ENCODE measurements at places on chromosomes 2 and 18. TPM values are rescaled to one million over a fixed set of nuclear protein-coding genes. Genes with fewer than 3 reads are reported as not detected.

GRCh38 chr2:203811491-203812221, 55.9 kb upstream of the CTLA4 start:
- H3K4me1 ChIP-seq, result peaks cover 30% of the 10 kb centered on the region
- no peak overlapping the region for H3K27ac ChIP-seq
- H3K4me3 ChIP-seq, result no peak overlapping the region
- no peak for DNase-seq
- H3K27me3 ChIP-seq, result no peaks in the 10 kb centered on the region

DNA sequence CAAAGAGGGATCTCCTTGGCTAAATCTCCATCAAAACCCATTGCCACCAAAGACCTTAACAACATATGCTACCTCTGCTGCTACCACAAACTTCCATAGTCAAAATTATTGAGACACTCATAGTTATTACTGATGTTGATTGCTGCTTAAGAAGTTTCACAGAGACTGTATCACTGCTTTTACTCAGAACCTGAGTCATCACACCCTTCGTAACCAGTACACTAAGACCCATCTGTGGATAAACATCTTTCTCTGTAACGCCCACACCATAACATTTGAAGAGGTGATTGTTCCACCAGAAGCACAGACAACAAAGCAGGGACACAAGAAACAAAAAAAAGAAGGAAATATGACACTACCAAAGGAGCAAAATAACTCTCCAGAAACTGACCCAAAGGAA, 1563.1 kb downstream of the LRP1B start:
- H3K36me3 ChIP-seq, result no peaks in the 10 kb centered on the region
- no peak for DNase-seq
- H3K27me3 ChIP-seq, result no peaks in the 10 kb centered on the region
- H3K4me1 ChIP-seq, result no peaks in the 10 kb centered on the region

The PPP1R1C gene
- total RNA-seq, result not detected

The MRO gene
- total RNA-seq, result not detected

GRCh38 chr18:75129717-75130477, 79.0 kb downstream of the PTGR3 start:
- DNase-seq, result no peak
- no peaks in the 10 kb centered on the region for H3K4me1 ChIP-seq
- H3K27me3 ChIP-seq, result no peaks in the 10 kb centered on the region
- H3K36me3 ChIP-seq, result no peaks in the 10 kb centered on the region
- no peak overlapping the region for H3K27ac ChIP-seq

DNA sequence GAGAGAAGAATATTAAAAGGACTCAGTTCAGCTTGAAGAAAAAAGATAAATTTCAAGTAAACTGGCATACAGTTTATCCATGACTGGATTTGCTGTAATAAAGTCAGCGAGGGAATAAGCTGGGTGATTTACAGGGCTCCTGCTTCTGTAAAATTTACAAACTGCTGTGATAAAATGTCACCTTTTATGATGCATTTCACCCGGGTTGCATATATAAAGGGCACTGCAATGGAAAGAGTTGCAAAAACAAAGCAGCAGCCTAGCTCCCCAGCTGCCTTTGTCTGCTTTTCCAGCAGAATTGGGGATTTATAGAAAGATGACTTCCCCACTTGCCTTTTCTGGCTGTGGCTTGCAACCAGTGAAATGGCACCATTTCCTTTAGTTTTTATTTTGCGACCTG, 132.5 kb upstream of the LHCGR start:
- H3K36me3 ChIP-seq, result no peaks in the 10 kb centered on the region
- DNase-seq, result no peak
- no peak overlapping the region for H3K27ac ChIP-seq

DNA sequence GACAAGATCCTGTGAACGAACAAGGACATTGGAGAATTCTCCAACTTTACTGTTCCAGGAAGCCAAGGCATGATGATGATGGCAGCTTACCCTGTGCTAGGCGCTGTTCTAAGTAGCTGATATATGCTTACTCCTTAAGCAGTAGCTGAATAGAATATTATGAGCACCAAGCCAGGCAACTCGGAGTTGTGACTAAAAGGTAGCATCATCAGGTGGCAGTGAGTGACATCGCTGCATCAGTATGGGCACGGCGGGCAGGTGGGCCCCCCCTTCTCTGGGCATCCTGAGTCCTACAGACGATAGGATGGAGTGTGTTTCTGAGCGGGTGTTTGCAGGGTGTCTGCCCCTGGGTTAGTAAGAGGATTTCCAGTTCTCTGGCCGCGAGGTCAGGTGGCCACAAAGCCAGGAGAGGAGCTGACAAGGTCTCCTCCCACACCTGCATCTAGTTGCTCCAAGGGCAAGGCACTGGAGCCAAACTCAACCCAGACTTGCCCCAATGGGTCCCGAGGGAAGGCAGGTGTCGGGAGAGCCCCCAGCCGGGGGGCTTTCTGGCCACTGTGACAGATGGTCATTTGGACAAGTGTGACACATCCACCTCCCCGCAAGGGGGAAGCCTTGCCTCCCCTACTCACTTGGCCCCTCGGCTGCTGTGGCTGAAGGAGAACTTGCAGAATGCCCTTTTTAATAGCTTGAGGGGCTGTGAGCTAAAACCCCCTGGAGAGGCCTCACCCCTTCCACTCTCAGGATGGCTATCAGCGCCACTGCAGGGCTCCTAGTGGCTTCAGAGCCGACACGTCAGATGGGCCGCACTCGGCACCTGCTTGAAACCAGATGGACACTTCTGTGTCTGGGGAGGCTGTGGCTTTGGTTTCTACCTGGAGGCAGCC, 55.5 kb downstream of the CRACDL start:
- no peaks in the 10 kb centered on the region for H3K36me3 ChIP-seq
- no peaks in the 10 kb centered on the region for H3K27me3 ChIP-seq
- H3K27ac ChIP-seq, result no peak overlapping the region
- no peak overlapping the region for H3K4me3 ChIP-seq

- DNase-seq, result no peak
- H3K27ac ChIP-seq, result no peak overlapping the region
- no peaks in the 10 kb centered on the region for H3K4me1 ChIP-seq
- no peaks in the 10 kb centered on the region for H3K27me3 ChIP-seq
- H3K4me3 ChIP-seq, result no peak overlapping the region
- H3K36me3 ChIP-seq, result no peaks in the 10 kb centered on the region
Measured at GRCh38 chr18:46416706-46417638, 240.0 kb downstream of the LOXHD1 start.

- H3K4me1 ChIP-seq, result no peaks in the 10 kb centered on the region
- H3K27me3 ChIP-seq, result no peaks in the 10 kb centered on the region
- no peaks in the 10 kb centered on the region for H3K36me3 ChIP-seq
- DNase-seq, result no peak
Measured at GRCh38 chr2:508121-508520, 169.1 kb downstream of the TMEM18 start.

The GGCX gene
- total RNA-seq, result 26.3 TPM

GRCh38 chr2:40844353-40845277, 392.7 kb upstream of the SLC8A1 start:
- no peak overlapping the region for H3K4me3 ChIP-seq
- H3K36me3 ChIP-seq, result no peaks in the 10 kb centered on the region
- DNase-seq, result no peak
- no peaks in the 10 kb centered on the region for H3K27me3 ChIP-seq

- no peak overlapping the region for H3K4me3 ChIP-seq
- peaks cover 16% of the 10 kb centered on the region for H3K4me1 ChIP-seq
- no peak for DNase-seq
- H3K27me3 ChIP-seq, result no peaks in the 10 kb centered on the region
- no peak overlapping the region for H3K27ac ChIP-seq
Measured at GRCh38 chr2:177207101-177207500, 5.5 kb upstream of the HNRNPA3 start.

The SS18 gene
- 53.6 TPM for total RNA-seq

The RMDN2 gene
- total RNA-seq, result 3.0 TPM

- H3K4me1 ChIP-seq, result no peaks in the 10 kb centered on the region
- no peaks in the 10 kb centered on the region for H3K36me3 ChIP-seq
- H3K27me3 ChIP-seq, result no peaks in the 10 kb centered on the region
- H3K4me3 ChIP-seq, result no peak overlapping the region
Measured at GRCh38 chr2:75846683-75847190, 136.0 kb upstream of the GCFC2 start.

The PNPT1 gene
- total RNA-seq, result 31.2 TPM

GRCh38 chr18:46345181-46345465, 240.9 kb downstream of the HAUS1 start:
- no peak overlapping the region for H3K4me3 ChIP-seq
- H3K4me1 ChIP-seq, result peaks cover 16% of the 10 kb centered on the region
- no peak for DNase-seq
- H3K36me3 ChIP-seq, result no peaks in the 10 kb centered on the region
- no peak overlapping the region for H3K27ac ChIP-seq

GRCh38 chr2:102251042-102251848, 60.1 kb upstream of the IL1RL1 start:
- H3K27ac ChIP-seq, result no peak overlapping the region
- H3K4me3 ChIP-seq, result peak overlapping the region; percentile 75
- peaks cover 18% of the 10 kb centered on the region for H3K4me1 ChIP-seq
- no peaks in the 10 kb centered on the region for H3K27me3 ChIP-seq

- H3K27ac ChIP-seq, result no peak overlapping the region
- H3K36me3 ChIP-seq, result no peaks in the 10 kb centered on the region
- no peak for DNase-seq
- H3K27me3 ChIP-seq, result no peaks in the 10 kb centered on the region
- no peaks in the 10 kb centered on the region for H3K4me1 ChIP-seq
- H3K4me3 ChIP-seq, result no peak overlapping the region
Measured at GRCh38 chr18:23416298-23416697, 36.8 kb upstream of the RIOK3 start.

The CROCC2 gene
- not detected for total RNA-seq

Measured in naive thymus-derived CD4-positive, alpha-beta T cell (primary cell).